ENCODE measurements at places on chromosomes 6 and 20. TPM values are rescaled to one million over a fixed set of nuclear protein-coding genes. Genes with fewer than 3 reads are reported as not detected.

The TSPO2 gene
- not detected for total RNA-seq

The HRH3 gene
- total RNA-seq, result not detected

The CEBPB gene
- total RNA-seq, result 25.3 TPM

The MYLIP gene
- 7.7 TPM for total RNA-seq

The C6orf132 gene
- 0.16 TPM for total RNA-seq

The C20orf202 gene
- not detected for total RNA-seq

The GPX6 gene
- total RNA-seq, result not detected

The ABHD16B gene
- not detected for total RNA-seq

The QRSL1 gene
- 27.2 TPM for total RNA-seq

The RAB32 gene
- total RNA-seq, result 0.51 TPM

The TFB1M gene
- 37.7 TPM for total RNA-seq

The NRN1 gene
- not detected for total RNA-seq

The LZTS3 gene
- total RNA-seq, result 0.97 TPM

The DCDC2 gene
- total RNA-seq, result not detected

The PHACTR3 gene
- not detected for total RNA-seq

The PCED1A gene
- 34.0 TPM for total RNA-seq

The BTN1A1 gene
- 0.09 TPM for total RNA-seq

The FNDC11 gene
- 0.26 TPM for total RNA-seq

The BCAS1 gene
- total RNA-seq, result 0.15 TPM

The TMEM170B gene
- total RNA-seq, result 2.6 TPM

The ERVFRD-1 gene
- not detected for total RNA-seq

The POU5F1 gene
- total RNA-seq, result not detected

The SNAP91 gene
- total RNA-seq, result not detected

The ZKSCAN3 gene
- total RNA-seq, result 4.7 TPM

The DUSP15 gene
- total RNA-seq, result not detected

The ZKSCAN4 gene
- 6.3 TPM for total RNA-seq

The TTBK1 gene
- 1.2 TPM for total RNA-seq

The VSTM2L gene
- not detected for total RNA-seq

The BACH2 gene
- total RNA-seq, result 41.8 TPM

The ACTL10 gene
- 3.8 TPM for total RNA-seq
